Central memory CD8-positive, alpha-beta T cell (primary cell): ENCODE measurements at places on chromosomes 7 and 10.

DNA sequence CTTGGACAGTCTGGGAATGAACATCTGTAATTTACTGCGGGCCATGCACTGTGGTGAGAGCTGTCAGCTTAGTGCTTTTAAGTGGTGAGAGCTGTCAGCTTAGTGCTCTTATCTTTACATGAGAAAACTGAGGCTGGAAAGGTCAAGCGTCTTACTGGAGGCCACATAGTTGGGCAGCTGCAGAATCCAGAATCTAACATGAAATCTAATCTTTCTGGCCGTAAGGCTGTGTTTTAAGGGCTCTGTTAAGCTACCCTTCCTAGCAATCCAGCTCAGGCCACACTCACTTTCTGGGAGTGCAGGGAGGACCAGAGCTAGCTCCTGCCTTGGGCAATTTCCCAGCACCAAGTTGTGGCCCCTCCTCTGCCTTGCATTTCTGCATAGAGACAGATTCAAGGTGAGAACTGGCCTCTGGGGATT lies 70.2 kb downstream of the SORCS3 start:
- DNase-seq = no peak

DNA sequence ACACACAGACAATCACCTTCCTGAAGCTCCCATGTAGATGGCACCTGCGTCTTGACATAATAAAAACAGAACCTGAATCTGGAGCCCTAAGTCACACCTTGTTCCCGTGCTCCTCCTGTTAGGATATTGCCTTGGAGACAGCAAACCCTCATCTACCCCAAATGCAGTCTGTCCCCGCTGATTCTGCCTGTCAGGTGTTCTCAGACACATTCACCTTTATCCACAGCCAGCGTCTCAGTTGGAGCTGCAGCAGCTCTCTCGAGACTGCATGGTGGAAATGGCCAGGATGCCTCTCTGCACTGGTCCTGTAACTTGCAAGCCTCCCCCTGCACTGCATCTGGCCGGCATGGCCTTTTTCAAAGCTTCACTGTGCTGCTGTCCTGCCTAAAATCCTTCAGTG lies 218.0 kb upstream of the ZNF32 start:
- DNase-seq = no peak

GRCh38 chr7:137715533-137715932 lies 131.2 kb downstream of the DGKI start:
- DNase-seq = no peak

DNA sequence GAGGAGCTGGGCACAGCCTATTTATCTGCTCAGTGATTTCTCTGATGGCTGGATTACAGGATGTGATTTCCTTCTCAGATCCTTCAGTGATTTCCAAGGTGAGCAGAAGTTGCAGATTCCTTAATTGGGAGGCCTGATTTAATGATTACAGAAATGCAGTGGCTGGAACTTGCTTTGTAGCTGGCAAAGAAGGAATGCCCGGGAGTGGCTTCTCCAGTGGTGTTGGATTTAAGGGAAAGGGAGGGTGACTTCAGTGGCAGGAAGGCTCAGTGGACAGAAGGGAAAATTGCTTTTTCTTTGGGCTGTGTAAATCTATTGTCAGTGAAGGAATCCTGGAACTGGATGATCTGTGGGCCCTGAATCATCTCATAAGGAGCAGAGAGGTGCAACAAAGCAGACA lies 5.1 kb downstream of the SORCS3 start:
- no peak for DNase-seq

DNA sequence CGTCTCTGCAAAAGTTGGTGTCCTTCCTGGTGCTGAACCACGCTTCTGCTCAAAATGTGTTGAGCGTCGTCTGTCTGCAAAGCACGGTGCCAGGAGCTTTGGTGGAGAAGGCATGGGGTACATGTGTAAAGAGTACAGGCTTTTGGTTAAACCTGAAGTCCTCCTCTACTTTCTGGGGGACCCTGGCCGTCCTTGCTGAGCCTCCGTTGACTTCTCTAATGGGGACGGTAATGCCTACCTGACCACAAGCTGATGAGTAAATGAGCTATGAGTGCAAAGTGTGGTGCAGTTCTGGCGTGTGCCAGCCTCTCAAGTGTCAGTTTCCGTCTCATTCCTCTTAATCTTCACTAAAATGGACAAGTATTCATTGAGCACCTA lies 527 bp upstream of the HERPUD2 start:
- DNase-seq = no peak

DNA sequence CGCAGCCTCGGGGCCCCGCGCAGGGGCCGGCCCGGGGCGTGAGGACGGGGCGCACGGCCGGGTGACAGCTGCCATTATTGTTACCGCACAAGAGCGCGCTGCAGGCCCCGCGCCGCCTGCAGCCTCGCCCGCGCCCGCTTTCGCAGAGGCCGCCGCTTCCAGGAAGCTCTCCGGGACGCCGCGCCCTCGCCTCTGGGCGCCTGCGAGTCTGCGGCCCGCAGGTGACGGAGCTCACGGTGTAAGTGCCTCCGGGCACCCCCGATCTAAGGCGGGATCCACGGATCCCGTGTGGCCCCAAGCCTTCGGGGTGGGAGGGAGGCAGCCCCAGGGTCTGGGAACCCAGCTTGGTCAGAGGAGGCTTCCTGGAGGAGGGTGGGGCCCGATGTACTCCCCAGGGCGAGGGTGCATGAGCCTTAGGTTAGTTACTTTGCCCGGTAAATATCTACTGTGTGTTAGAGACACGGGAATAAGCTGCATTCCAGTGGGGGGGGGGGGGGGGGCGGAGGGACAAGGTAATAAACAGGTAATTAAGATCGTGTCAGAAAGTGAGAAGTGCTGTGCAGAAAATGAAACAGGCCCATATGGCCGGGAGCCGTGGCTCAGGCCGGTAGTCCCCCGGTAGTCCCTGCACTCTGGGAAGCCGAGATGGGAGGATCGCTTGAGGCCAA lies 638 bp downstream of the IQCE start:
- no peak for DNase-seq

DNA sequence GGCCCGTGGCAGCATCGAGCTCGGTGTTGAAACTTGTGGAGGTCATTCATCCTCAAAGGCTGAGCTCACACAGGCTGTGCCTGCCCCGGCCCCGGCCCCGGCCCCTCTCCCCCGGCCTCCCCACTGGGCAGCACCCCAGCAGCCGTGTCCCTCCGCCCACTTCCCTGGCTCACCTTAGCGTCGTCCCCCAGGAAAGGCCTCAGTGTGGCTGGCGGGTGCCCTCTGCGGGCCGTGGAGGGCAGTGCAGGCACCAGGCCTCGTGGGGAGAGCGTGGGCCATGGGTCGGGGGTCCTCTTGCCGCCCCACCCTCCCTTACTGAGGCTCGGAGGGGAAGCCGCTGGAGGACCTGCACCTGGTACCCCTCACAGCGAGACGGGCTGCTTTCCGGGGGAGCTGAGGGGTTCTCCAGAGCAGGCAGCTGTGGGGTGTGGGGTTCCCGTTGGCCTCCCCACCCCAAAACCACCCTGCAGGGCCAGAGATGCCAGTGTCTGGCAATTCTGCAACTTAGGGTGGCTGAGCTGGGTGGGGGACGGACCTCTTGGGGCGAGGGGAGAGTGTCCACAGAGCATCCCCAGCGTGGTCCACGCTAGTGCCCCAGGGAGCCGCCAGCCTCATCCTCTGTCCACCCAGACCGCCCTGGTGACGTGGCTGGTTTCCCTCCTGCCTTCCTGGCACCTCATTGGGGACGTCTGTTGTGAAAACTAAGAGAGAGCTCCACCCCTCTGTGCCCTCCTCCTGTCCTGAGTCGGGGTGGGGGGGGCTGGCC lies 44.2 kb upstream of the DPYSL4 start:
- no peak for DNase-seq

GRCh38 chr10:17771017-17771416 lies 19.0 kb downstream of the TMEM236 start:
- DNase-seq = no peak

DNA sequence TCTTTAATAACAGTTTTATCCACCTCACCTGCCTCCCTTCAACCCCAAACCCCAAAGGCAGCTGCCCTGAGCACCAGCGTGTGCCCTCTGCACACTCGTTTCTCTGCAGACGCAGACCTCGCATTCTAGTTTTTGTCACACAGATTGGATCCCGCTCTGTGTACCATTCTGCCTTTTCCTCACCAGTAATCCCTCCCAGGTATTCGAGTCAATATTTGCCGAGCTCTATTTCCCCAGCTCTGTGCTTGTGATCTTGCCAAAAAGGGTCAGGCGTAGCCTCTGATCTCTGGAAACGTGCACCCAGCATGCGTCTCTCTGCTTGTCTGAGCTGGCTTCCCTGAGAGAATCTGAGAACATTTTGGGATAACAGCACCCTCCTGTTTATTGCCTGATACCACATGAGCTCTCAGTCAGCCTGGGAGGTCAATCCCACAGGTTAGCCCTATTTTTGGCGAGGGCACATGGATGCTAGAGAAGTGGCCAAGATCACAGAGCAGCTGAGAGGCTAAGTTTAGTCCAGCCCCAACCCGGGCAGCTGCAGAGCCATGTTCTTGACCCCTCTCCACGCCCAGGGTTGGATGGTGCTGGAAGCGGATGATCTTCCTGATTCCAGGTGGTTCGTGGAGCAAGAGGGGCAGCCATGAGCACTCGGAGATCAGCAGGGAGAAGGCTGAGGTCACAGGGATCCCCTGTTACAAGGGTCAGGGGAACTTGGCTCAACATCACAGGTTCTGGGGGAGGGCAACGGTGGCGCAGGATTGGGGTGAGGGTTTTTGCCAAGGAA lies 29.1 kb downstream of the FOXL3 start:
- DNase-seq = no peak

DNA sequence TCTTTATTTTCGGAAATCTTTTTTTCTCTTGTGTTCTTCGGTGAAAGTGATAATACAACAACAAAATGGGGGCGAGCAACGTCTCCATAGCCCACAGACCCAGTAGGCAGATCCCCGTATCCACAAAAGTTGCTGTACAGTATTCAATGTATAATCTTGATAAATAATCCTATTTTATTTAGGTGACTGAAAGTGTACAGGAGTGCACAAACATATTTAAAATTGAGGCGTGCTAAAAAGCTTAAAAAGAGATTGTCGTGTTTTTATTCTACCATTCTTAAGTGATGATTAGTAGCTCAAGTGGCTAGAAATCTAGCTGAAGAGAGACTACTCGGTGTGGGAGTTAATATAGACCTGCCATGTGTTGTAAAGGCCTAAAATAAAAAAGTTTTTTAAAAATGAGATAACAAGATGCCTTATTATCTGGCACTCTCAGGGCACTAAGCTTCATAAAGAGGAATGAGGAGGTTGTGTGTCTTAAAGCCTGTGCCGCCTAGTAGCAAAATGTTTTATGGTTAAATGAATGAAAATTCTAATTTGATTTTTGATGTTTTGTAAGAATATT lies 1.6 kb downstream of the CAPZA2 start:
- no peak for DNase-seq

- no peak for DNase-seq
Observed at GRCh38 chr10:35896001-35896400, 253.9 kb upstream of the FZD8 start.

GRCh38 chr7:132469264-132469663 lies 107.0 kb downstream of the PLXNA4 start:
- DNase-seq = no peak

DNA sequence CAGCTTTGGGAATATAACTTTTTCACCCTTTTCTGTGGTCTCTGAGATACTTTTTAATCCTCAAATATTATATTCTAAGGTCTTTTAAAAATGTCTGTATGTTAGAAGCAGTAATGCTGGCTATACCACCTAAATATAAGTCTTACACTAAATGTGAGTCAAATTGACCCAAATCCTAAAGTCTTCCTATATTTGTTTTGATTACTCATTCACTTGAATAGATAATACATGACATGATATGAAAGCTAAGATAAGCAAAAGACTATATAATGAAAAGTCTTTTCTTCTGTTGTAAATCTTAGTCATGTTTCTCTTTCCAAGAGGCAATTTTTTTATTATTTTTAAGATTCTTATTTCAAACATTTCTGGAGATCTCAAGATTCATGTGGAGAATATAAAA lies 64.2 kb downstream of the HDAC9 start:
- no peak for DNase-seq

DNA sequence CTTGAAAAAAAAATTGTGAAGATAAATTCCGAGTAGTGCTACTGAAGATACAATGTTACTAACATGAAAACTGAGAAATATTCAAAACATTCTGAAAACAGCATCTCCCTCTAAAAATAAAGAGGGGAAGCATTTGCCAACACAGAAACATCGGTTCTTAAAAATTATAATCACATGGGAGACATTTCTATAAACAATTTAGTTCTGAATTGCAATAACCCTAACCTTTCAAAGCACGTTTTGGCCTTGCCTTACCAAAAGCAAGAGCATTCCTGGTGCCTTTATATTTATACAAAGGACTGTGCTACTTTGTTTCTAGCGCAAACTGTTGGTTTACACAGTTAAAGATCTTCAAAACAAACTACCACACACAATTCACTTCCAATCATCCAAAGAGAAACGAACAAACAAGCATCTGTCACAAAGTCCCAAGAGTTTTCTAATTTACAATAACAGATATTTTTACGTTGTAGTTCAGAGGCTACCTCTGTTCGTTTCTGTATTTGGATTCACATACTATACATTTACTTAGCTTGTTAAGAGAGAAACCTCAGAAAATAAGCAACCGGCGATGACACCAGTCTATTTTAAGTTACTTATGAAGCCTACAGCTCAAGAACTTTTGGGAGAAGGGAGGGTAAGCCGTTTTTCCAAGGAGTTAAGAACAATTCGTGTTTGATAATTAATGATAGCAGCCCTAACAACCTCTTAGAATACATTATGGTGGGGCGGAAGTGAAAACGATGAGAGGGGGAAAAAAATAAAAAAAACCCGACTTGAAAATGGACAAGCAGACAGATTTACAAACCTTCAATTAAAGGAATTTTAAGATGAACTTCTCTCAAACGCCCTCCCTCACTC lies 1.3 kb downstream of the ABI1 start:
- no peak for DNase-seq

DNA sequence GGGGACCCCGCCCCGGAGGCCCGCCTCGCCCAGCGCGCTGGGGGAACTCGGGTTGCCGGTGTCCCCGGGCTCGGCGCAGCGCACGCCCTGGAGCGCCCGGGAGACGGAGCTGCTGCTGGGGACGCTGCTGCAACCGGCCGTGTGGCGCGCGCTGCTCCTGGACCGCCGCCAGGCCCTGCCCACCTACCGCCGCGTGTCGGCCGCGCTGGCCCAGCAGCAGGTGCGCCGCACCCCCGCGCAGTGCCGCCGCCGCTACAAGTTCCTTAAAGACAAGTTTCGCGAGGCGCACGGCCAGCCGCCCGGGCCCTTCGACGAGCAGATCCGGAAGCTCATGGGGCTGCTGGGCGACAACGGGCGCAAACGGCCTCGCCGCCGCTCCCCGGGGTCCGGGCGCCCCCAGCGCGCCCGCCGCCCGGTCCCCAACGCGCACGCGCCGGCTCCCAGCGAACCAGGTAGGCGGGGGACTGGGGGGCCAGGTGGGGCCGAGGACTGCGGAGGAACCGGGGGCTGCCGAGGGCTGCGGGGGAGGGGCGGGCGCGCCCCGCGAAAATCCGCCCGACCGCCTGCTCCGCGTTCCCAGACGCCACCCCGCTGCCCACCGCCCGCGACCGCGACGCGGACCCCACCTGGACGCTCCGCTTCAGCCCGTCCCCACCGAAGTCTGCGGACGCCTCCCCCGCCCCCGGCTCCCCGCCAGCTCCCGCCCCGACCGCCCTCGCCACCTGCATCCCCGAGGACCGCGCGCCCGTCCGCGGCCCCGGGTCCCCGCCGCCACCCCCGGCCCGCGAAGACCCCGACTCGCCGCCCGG lies 574 bp downstream of the UTF1 start:
- DNase-seq = no peak
